Stimulated activated CD8-positive, alpha-beta memory T cell treated with anti-CD3 and anti-CD28 coated beads, Interleukin-15, amount 100 ng/mL, for 24 hours (primary cell): ENCODE measurements at places on chromosomes 1 and 21.

- no peak for DNase-seq
These were observed 766 bp downstream of the RAP1GAP start for GRCh38 chr1:21668232-21668950.

DNA sequence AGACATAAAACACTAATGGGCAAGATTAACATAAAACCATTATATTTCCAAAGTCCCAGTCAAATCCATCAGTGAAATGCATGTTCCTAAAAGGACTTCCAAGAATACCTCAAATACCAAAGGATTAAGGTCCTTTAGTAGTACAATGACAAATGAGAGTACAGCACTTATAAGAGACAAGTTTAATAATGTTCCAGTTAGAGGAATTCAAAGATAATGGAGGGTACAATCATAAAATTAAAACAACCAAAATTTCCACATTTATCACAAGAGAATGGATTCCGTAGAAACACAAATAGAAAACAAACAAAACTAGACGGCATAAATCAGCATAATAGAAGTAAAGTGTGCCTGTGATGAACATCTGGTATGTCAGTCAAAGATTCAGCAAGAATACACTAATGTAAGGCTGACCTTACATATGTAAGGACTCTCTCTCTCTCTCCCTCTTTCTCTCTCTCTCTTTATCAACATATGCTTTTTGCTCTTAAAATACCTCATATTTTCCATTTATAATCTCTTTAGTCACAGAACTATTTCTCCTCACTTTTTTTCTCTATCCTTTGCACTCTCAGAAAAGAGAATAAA, 32.8 kb upstream of the C1orf53 start:
- no peak for DNase-seq

DNA sequence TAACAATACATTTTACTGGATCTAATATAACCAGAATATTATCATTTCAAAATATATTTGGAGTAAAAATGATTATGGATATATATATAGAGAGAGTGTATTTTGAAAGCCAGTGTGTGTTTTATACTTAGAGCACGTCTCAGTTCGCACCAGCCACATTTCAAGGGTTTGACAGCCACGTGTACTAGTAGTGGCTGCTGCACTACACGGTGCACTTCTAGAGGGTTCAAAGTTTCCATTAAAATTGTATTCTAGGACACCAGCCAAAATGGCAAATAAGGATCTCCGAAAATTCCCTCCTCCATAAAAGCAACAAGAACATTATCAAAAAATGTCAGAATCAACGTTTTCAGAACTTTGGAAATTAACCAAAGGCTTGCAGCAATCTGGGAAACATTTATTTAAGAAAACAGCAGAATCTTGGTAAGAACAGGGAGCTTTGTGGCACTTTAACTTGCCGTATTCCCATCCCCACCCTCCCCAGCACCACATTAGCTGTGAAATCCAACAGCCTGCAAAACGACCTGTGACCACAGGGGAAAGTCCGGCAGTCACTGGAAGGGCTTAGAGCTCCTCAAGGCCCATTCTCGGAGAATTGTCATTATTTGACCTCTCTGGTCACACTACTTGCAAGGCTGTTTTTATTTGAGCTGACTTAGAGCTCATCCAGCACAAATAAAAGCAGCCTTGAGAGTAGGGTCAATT, 33.5 kb upstream of the MRPS6 start:
- no peak for DNase-seq

- no peak for DNase-seq
These were observed 28.7 kb downstream of the IFI44 start for GRCh38 chr1:78678324-78678723.

DNA sequence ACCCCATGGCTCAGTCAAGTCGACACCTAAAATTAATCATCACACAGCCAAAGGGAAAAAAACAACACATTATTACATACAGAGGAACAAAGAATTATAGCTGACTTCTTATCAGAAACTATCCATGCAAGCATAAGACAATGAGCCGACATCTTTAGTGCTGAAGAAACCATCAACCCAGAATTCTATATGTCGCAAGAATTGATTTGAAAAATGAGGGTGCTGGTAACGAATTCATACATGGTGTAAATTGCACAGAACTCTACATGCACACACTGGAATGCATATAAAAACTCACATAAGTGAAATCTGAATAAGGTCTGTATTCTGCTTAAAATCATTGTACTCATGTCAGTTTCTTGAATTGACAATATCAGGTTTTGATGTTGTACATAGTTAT, 25.0 kb upstream of the EIF4G3 start:
- DNase-seq: no peak

GRCh38 chr1:37748565-37748964, 16.4 kb downstream of the EPHA10 start:
- no peak for DNase-seq

DNA sequence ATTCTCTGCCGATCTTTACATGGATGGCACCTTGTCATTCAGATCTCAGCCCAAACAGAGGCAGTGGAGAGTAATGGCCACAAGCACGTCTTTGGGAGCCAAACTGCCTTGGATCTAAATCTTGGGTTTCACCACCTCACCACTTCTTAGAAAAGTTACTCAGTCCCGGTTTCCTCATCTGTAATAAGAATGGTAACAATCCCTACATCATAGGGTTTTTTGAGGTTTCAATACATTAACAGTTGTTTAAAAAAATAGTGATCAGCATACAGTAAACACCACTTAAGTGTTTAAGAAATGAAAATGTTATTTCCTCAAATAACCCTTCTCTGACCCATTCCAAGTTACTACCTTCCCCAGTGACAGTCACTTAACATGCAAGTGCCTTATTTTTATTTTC, 38.5 kb upstream of the KCNA3 start:
- no peak for DNase-seq

DNA sequence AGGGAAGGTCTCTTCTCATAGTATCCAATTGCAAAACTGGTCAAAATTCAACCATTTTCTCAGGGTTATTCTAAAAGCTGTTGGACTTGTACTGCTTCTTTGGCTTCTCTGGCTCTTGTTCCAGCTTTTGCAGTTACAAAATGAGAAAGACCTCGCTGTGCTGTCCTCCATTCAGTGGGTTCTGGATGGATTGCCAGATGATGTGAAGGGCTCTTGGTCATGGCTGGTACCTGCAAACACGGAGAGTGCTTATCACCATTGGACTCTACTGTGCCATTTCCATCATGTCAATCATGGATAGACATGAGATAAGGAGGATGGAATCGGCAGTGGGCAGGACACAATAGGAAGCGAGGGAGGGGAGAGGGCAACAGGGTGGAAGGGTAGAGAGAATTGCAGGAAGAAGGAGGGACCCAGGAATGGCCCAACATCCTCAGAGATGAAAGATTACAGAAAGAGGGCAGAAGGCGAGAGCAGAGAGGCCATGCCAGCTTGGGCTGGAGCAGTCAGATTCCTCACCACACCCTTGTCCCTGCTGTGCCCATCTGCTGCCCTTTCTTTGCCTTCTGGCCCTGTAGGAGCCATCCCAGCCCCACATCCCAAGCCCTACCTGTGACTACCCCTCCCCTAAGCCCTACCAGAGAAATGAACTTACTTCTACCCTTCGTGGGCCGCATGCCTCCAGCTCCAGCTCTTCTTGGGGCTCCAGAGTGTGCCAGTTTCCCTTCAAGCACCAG, 70.3 kb downstream of the HIVEP3 start:
- DNase-seq: no peak

DNA sequence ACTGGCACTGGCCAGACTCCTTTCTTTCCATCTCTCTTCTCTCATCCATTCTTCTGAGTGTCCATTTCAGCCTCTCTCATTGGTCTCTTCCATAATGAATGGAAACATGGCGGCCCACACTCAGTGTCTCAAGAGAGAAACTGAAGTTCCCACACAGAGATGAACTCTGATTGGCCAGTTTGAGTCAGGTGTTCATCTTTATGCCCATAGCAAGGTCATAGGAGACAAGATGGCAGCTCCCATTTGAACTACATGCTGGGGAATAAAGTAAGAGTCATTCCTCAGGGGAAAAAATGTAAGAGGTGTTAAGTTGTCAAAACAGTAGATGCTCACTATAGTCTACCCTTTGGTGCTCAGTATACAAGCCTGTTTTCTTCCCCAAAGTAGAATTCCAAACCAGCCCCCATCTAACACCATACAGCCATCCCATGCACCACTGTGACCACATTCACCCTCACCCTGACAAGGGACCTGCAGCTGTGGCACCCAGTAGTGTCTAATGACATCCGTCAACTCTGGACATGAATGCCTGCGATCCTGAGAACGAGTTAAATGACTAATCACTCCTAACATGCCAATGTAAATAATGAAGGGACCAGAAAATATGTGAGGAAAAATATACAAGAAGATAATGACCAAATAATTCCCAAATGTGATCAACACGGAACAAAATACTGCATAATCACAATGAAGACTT, 12.4 kb downstream of the CDA start:
- DNase-seq: no peak

GRCh38 chr21:37149411-37149810, 76.4 kb downstream of the TTC3 start:
- DNase-seq: no peak

- DNase-seq: no peak
These were observed 360.5 kb downstream of the HLX start for GRCh38 chr1:221239792-221240191.

GRCh38 chr1:154983776-154984466, 777 bp downstream of the FLAD1 start:
- DNase-seq: no peak

DNA sequence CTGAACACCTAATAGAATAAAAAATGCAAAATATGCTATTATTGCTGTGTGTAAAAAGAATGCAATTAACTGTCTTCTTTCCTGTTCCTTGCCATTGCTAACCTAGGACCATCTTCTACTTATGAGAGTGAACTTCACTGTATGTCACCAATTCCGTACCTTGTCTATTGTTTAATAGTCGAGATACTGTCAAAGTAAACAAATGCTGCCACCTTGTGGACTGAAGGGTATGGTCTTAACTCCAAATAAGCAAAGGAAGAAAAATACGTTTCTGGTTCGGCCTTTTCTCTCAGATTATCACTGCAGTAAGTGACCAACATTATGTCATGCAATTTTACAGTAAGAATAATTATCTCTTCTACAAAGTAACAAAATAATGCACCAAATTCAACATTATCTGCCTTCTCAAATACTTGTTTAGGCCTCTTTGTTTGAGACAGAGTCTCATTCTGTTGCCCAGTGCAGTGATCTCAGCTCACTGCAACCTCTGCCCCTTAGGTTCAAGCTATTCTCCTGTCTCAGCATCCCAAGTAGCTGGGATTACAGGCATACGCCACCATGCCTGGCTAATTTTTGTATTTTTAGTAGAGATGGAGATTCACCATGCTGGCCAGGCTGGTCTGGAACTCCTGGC, 133.4 kb downstream of the COP1 start:
- DNase-seq: no peak

DNA sequence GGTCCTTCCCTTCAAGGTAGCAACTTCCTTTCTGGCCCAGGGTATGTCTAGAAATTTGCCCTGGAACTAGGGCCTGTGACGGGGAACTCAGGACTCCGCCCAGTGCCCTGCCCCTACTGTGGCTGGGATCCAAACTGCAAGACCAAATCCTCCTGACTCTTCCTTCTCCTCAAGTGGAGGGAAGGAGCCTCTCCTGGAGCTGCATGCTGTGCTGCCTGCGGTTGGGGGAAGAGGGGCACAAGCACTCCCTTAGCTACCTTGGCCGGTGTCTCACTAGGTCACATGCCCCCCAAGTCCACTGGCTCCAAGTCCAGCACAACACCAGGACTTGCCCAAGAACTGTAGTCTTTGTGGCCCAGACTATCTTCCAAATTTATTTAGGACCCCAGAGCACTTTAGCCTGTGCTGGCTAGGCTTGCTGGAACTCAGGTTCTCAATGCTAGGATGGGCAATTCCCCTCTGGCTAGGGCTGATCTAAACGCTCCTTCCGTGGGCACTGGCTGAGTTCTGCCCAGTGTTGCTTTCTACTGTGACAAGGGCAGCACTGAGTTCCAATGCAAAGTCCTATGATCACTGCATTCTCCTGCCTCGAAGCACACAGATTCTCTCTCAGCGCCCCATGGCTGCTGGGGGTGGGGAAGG, 12.2 kb downstream of the ADSS2 start:
- DNase-seq: no peak

GRCh38 chr1:117433943-117434342, 66.7 kb downstream of the MAN1A2 start:
- DNase-seq: no peak

- no peak for DNase-seq
These were observed 6.2 kb downstream of the SLC6A9 start for GRCh38 chr1:44024903-44025525.

GRCh38 chr1:50967416-50968157, 2.5 kb upstream of the CDKN2C start:
- DNase-seq: no peak

- no peak for DNase-seq
These were observed 29.3 kb upstream of the ERO1B start for GRCh38 chr1:236311040-236311439.

DNA sequence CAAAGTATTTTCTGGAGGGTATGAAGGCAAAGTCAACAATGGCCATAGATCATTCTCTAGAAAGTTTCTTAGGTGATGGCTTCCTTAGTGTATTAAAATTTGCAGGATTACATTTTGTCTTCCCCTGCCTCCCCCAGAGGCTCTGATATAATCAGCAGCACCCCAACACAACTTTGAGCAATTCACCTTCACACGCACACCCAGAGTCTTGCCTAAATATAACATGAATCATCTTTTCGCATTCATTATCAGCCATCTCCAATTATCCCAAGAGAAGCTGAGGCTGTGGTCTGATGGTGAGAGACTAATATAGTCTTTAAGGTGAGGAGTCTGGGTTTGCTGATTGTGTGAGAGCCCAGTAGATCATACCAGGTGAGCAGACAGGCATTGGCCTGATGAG, 343.0 kb downstream of the RRAGC start:
- DNase-seq: no peak

DNA sequence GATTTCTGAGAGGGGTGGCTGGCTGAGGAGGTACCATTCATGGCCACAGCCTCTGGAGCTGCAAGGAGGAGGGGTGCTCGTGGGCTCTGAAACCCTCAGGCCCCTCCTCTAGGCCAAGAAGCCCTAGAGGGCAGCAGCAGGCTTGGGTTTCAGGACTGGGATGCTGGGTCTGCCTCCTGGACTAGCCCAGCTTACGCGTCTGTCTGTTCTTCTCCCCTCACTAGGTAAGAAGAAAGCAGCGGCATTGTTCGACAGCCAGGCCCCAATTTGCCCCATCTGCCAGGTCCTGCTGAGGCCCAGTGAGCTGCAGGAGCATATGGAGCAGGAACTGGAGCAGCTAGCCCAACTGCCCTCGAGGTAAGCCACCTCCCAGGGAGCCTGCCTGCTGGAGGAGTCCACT, 60.3 kb downstream of the TMEM53 start:
- DNase-seq: no peak

DNA sequence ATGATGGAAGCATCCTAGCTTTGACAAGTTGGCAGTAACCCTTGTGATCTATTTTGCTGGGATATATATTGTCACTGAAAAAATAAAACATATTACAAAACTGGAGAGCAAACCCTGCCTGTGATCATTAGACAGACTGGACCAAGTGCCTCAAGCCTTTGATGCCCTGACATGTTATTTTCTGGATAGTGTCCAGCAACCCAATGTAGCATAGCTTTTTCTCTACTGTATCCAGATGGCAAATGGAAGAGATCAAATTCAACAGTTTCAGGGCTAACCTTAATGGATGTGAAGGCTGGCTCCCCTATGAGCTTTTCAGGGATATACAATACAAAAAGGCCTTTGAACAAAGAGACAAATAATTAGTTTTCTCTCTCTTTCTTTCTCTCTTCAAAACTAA, 25.1 kb downstream of the WARS2 start:
- no peak for DNase-seq

- DNase-seq: no peak
These were observed 17.2 kb downstream of the SPOCD1 start for GRCh38 chr1:31798433-31799195.

GRCh38 chr1:111921948-111922347, 67.5 kb downstream of the KCND3 start:
- no peak for DNase-seq
